HFFc6 (cell line): ENCODE measurements at places on chromosomes 2 and 18. TPM values are rescaled to one million over a fixed set of nuclear protein-coding genes. Genes with fewer than 3 reads are reported as not detected.
A peak's percentile ranks its signal among the peaks of the same experiment; 100 is the strongest.

GRCh38 chr2:171411214-171411613, 22.6 kb downstream of the METTL8 start:
- no peak for DNase-seq
- no peak overlapping the region for H3K4me3 ChIP-seq
- 0 out of 2 replicates have a peak, but pooled peaks cover 5% of the 10 kb centered on the region for H3K36me3 ChIP-seq
- H3K27me3 ChIP-seq, result no peaks in the 10 kb centered on the region; the same call in none of the 2 replicates
- peaks cover 49% of the 10 kb centered on the region for H3K4me1 ChIP-seq

- H3K27me3 ChIP-seq, result peaks cover 42% of the 10 kb centered on the region
- DNase-seq, result no peak
- H3K36me3 ChIP-seq, result peaks cover 5% of the 10 kb centered on the region
Measured at GRCh38 chr2:232422051-232422450, 15.4 kb downstream of the ALPG start.

DNA sequence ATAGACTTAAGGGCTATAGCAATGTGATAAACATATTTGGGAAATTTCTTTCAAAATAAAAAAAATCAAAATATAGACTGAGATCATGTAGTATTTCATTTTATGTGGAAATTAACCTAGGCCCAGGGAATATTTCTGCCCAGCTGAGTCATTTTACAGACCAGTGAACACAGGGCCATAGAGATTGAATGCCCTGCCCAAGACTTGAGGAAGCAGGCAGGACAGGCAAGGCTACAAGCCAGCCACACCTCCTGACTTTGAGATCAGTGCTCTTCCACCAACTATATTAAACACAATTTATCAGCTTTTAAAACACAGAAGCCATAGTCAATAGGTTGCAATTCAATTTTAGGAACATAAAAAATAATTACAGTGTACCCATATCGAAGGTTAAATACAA, 12.9 kb downstream of the CCDC148 start:
- H3K27ac ChIP-seq, result no peak overlapping the region
- no peaks in the 10 kb centered on the region for H3K36me3 ChIP-seq
- H3K4me1 ChIP-seq, result no peaks in the 10 kb centered on the region

GRCh38 chr2:113602869-113603466, 24.1 kb upstream of the RABL2A start:
- no peaks in the 10 kb centered on the region for H3K27me3 ChIP-seq
- DNase-seq, result no peak
- H3K27ac ChIP-seq, result peak overlapping the region; percentile 78
- no peaks in the 10 kb centered on the region for H3K36me3 ChIP-seq

- no peaks in the 10 kb centered on the region for H3K27me3 ChIP-seq
- H3K4me3 ChIP-seq, result no peak overlapping the region
- no peaks in the 10 kb centered on the region for H3K4me1 ChIP-seq
Measured at GRCh38 chr2:145846982-145847381, 1327.1 kb upstream of the ZEB2 start.

DNA sequence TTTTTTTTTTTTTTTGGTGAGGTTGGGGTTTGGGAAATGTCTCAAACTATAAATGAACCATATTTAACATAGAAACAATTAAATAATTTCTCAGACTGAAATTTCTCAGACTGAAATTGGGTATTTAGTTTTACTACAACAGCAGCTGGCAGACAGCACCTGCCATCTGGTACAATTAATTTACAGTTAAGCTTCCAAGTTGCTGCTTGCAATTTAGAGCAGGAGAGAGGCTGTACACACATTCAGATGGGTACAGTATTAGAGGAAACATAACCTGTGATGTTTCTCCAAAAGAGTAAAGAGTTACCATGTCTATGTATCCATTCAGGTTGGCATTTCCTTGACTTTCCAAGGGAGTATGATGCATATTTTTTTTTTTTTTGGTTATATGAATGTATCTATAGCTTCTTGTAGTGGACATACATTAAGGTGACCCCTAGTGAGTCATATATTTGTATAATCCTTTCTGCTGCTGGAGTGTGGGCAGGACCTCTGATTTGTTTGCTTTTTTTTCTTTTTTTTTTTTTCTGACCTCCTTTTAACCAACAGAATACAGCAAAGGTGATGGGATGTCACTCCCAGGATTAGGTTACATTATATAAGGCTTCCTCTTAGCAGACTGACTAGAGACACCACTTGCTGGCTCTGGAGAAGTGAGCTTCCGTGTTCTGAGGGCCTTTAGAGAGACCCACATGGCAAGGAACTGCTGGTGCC, 201.7 kb downstream of the PTH2R start:
- H3K27me3 ChIP-seq, result no peaks in the 10 kb centered on the region; the same call in 1 of the 2 replicates
- no peak overlapping the region for H3K27ac ChIP-seq
- no peaks in the 10 kb centered on the region for H3K4me1 ChIP-seq
- H3K4me3 ChIP-seq, result no peak overlapping the region
- no peak for DNase-seq

GRCh38 chr2:157093666-157094065, 163.8 kb upstream of the GALNT5 start:
- no peak overlapping the region for H3K4me3 ChIP-seq
- peaks cover 4% of the 10 kb centered on the region; the same call in 1 of the 2 replicates for H3K4me1 ChIP-seq
- H3K27me3 ChIP-seq, result peaks cover 7% of the 10 kb centered on the region; the same call in 1 of the 2 replicates
- no peak for DNase-seq

DNA sequence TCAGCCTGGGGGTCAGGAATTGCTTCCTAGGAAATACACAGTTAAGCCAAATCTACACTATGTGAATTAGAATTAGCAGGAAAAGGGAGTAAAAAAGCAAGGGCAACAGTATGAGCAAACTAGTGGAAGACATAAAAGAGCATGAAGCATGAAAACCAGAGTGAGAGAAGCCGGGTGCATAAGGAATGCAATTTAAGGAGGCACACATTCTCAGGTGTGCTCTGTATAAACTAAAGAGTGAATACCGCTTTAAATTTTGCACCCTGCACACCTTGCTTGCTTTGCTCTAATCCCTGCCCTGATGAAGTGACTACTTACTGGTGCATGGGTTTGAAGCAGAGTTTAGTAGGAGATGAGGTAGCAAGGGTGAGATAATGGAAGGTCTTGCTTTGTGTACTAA, 65.7 kb upstream of the EPHA4 start:
- H3K4me3 ChIP-seq, result no peak overlapping the region
- H3K27me3 ChIP-seq, result no peaks in the 10 kb centered on the region; the same call in 1 of the 2 replicates
- no peak for DNase-seq
- no peaks in the 10 kb centered on the region for H3K36me3 ChIP-seq
- no peak overlapping the region for H3K27ac ChIP-seq

GRCh38 chr2:232476045-232476444, 11.6 kb downstream of the ECEL1 start:
- H3K27me3 ChIP-seq, result peaks cover 51% of the 10 kb centered on the region
- H3K27ac ChIP-seq, result no peak overlapping the region
- no peak overlapping the region for H3K4me3 ChIP-seq
- no peak for DNase-seq

GRCh38 chr2:45975752-45976517, 321.3 kb upstream of the EPAS1 start:
- 0 out of 2 replicates have a peak, but pooled peaks cover 4% of the 10 kb centered on the region for H3K4me1 ChIP-seq
- no peaks in the 10 kb centered on the region; the same call in 1 of the 2 replicates for H3K27me3 ChIP-seq
- no peaks in the 10 kb centered on the region for H3K36me3 ChIP-seq
- H3K27ac ChIP-seq, result no peak overlapping the region
- no peak overlapping the region for H3K4me3 ChIP-seq

- H3K27ac ChIP-seq, result peak overlapping the region; percentile 92
- H3K36me3 ChIP-seq, result peaks cover 39% of the 10 kb centered on the region
- H3K27me3 ChIP-seq, result peaks cover 3% of the 10 kb centered on the region
Measured at GRCh38 chr2:53969968-53970723, 647 bp downstream of the PSME4 start.

GRCh38 chr2:232398293-232399034, 8.2 kb upstream of the ALPG start:
- no peaks in the 10 kb centered on the region for H3K36me3 ChIP-seq
- H3K4me3 ChIP-seq, result no peak overlapping the region
- H3K27me3 ChIP-seq, result peaks cover 17% of the 10 kb centered on the region
- H3K4me1 ChIP-seq, result no peaks in the 10 kb centered on the region; the same call in 1 of the 2 replicates
- DNase-seq, result no peak
- no peak overlapping the region for H3K27ac ChIP-seq

- no peaks in the 10 kb centered on the region for H3K27me3 ChIP-seq
- DNase-seq, result peak; percentile 21
- no peak overlapping the region for H3K27ac ChIP-seq
- no peak overlapping the region for H3K4me3 ChIP-seq
- peaks cover 23% of the 10 kb centered on the region for H3K36me3 ChIP-seq
- peaks cover 11% of the 10 kb centered on the region for H3K4me1 ChIP-seq
Measured at GRCh38 chr2:38829971-38830370, 45.8 kb downstream of the DHX57 start.

GRCh38 chr2:212814941-212815340, 276.3 kb upstream of the ERBB4 start:
- H3K4me3 ChIP-seq, result no peak overlapping the region
- no peaks in the 10 kb centered on the region for H3K27me3 ChIP-seq
- peaks cover 13% of the 10 kb centered on the region for H3K4me1 ChIP-seq
- no peaks in the 10 kb centered on the region for H3K36me3 ChIP-seq
- DNase-seq, result no peak

- H3K27me3 ChIP-seq, result peaks cover 8% of the 10 kb centered on the region
- H3K27ac ChIP-seq, result no peak overlapping the region
- H3K4me3 ChIP-seq, result no peak overlapping the region
- no peaks in the 10 kb centered on the region for H3K36me3 ChIP-seq
- H3K4me1 ChIP-seq, result peaks cover 34% of the 10 kb centered on the region; the same call in 1 of the 2 replicates
Measured at GRCh38 chr2:41737888-41738287, 309.9 kb upstream of the PKDCC start.

GRCh38 chr18:24003903-24004640, 10.5 kb upstream of the TTC39C start:
- H3K4me1 ChIP-seq, result 0 out of 2 replicates have a peak, but pooled peaks cover 6% of the 10 kb centered on the region
- H3K27me3 ChIP-seq, result peaks cover 20% of the 10 kb centered on the region
- no peaks in the 10 kb centered on the region for H3K36me3 ChIP-seq

GRCh38 chr2:225597911-225598310, 198.4 kb downstream of the NYAP2 start:
- no peaks in the 10 kb centered on the region for H3K36me3 ChIP-seq
- H3K4me1 ChIP-seq, result no peaks in the 10 kb centered on the region
- H3K27ac ChIP-seq, result no peak overlapping the region
- H3K4me3 ChIP-seq, result no peak overlapping the region
- DNase-seq, result no peak

TGFA gene
- 0.21 TPM in 1 of 2 replicates, not detected in the other for total RNA-seq

IL18R1 gene
- total RNA-seq, result not detected in 3 replicates

AGXT gene
- not detected in 2 replicates for total RNA-seq

NCKAP5 gene
- total RNA-seq, result 0.27 to 4.1 TPM (median 0.31 TPM) in 3 replicates

CSRNP3 gene
- total RNA-seq, result 0.06 to 0.79 TPM in 2 of 3 replicates, not detected in the other

KLHL30 gene
- total RNA-seq, result 0.13 TPM in 1 of 3 replicates, not detected in the others

AFF3 gene
- 0.60 to 5.6 TPM (median 0.80 TPM) in 3 replicates for total RNA-seq

ALK gene
- total RNA-seq, result not detected in 2 replicates

NYAP2 gene
- not detected in 3 replicates for total RNA-seq
